ENCODE measurements at places on chromosomes 12 and 14.

DNA sequence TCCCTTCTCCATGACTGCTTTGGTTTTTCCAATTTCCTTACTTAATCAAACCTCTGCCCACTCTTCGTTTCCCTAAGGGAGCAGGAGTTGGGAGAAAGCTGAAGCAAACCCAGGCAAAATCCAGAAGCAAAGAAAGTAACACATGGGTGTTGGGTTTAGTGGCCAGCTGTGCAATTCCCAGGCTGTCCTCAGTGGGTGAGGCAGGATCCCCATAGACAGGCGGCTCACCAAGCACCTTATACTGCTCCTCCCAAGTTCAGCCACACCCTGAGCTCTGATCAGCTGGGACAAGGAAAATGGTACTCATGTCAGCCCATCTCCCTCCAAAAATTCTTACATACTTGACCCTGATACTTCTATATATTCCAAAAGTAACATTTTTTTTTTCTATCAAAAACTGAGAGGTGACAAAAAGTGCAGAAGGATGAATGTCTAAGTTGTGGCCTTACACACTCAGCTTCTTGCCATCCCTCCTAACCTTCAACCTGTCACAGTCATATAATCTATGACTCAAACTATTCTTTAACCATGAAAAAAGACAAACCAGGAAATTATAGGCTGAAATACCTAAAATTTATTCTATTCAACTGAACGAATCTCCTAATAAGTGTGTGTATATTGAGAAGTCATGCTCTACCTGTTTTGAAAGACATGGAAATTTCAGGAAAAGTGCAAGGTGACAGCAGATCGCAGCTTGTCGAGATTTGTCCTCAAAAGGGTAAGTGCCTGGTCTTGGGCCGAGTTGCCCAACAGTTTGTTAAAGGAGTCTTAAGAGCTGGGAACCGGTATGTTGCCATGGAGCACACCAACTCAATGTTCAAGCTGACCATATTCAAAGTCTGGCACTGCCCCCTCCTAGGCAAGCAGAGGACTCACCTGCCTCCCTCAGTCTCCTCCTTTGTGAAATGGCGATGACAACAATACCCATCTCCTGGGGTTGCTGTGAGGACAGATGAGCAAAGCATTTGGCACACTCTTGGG is 17.6 kb upstream of the ZFP36L1 start:
- no peak for DNase-seq

DNA sequence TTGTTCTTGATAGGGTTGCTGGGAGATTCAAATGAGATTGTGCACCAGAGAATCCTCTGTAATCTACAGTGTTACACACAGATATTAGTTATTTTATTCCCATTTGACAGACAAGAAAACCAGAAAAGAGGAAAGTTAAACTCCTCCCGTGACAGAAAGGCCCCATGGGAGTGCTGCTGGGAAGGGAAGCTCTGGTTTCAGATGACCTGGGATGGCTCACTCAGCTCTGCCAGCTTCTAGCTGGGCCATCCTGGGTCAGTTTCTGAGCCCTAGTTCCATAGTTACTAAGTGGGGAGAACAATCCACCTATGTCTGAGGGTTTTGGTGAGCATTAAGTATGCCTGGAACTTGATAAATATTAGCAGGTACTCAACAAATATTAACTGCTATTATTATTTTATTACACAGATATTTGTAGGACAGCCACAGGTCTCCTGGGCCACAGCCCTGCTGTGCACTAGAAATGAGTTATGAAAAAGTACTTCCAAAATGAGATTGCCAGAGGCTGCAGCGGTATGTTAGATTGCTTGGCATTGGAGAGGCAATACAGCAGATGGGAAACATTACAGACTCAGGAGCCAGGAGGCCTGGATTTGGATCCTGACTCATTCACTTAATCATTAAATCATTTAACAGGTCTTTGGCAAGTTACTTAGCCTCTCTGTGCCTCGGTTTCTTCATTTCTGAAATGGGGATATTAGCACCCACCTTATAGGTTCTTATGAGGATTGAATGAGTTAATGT is 47.1 kb upstream of the STON2 start:
- no peak for DNase-seq

GRCh38 chr12:53496752-53497032 is 2.6 kb downstream of the MAP3K12 start:
- DNase-seq = no peak

DNA sequence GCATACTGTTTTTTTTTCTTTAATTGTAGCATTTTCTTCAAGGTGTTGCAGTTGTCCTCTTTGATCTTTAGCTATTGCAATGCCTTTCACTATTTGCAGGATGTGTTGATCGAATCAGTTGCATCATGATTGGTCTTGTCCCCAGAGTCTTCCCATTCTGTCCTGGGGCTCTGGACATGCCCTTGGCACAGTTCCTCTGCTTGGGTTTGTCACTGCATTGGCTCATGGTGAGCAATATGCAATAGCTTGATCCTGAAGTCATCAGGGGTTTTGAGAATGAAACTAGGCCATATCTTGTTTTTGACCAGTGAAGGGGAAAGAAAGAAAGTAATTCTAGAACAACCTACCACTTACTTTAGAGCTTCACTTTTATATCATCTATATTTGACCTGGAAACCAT is 281.5 kb downstream of the TMEM117 start:
- no peak for DNase-seq

- DNase-seq = no peak
These were observed 359.8 kb downstream of the FOXG1 start for GRCh38 chr14:29126361-29126760.

DNA sequence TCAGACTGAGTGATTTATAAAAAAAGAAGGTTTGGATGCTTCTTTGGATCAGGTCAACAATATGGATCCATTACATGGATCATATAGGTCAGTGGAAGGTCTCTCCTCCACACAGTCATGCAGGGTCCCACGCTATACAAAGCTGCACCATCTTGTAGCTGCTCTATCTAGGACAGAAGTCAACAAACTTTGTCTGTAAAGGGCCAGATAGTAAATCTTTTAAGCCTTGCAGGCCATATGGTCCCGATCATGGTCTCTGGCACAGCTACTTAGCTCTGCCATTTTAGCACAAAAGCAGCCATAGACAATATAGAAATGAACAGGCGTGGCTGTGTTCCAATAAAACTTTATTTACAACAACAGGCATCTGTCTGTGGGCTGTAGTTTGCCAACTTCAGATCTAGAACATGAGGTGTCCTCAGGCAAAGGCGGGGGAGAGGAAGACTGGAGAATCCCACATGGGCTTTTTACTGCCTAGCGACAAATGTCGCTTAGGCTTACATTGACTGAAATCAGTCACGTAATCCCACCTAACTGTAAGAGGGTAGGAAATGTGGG is 36.7 kb downstream of the TMEM233 start:
- DNase-seq = no peak

DNA sequence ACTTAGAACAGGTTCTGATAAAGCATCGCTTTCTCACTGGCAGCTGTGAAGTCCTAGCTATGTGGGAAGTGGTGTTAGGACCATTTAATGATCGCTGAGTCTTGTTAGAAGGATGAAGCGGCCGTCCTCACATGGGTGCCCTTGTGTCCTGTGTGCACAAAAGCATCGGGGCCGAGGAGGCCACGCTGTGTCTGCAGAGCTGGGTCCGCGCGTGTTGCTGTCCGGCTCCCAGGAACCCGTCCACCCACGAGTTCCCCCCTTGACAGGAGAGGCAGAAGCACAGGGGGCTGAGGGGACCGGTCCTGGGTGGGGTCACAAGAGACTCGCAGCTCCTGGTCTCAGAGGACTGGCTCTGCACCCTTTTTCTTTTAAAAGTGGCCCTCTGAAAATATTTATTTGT is 90.4 kb downstream of the ADGRD1 start:
- no peak for DNase-seq

DNA sequence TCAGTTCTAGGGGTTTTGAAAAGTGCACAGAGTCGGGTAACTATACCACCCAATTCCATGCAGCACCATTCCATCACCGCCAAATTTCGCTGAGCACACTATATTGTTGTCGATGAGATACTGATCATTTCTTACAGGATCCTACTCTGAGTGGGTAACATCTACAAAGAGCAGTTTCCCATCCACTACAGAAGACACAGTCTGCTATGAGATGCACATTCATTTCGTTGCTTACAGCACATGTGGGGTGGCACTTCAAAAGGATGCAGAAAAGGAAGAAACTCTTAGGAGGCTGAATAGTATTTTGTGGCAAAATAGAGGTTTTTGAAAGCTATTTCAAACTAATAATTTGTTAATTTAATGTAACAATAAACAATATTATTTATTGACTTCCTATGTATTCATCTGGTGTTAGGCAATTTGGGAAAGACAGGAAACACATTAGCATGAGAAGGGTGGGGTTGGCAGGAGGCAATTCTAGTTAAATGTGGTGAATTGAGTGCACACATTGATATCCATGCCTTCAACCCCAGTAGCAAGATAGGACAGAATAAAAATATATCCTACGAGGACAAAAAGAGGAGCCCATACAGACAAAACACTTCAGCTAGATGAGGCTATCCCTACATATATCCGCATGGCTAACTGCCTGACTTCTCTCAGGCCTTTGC is 186.8 kb upstream of the PARP11 start:
- no peak for DNase-seq

- DNase-seq = no peak
These were observed 13.6 kb upstream of the EMP1 start for GRCh38 chr12:13182881-13183280.

DNA sequence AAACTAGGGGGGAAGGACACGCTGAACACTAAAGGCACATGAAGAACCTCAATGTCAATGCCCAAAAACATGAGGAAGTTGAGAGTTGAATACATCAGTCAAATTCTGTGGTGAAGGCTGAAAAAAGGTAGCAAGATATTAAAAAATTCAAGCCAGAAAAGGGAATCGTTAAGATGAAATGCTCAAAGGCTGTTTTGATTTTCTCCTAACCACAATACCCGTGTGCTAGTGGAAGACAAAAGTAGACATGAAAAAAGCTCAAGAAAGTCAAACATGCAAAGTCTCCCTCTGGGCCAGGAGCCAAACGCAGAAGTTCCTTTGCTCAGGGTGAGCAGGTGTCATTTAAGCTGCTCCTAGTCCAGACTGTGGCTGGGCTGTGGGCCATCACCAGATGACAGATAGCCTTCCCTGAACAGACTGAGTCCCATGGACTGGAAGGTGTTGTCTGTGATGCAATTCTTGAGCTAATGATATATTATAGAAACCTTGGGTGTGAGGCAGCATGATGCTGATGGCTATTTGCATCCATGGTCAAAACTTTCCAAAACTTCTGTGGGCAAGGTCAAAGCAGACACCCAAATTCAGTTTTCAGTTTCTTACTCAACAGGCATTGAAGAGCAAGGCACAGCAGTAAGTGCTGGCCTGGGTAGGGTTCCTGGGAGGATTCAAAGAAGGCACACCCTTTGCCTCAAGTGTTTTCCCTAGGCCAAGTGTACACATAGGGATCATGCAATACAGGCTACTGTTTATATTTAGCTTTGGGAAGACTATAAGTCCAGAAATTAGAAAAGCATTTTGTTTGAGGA is 81.6 kb downstream of the MYRFL start:
- no peak for DNase-seq

- no peak for DNase-seq
These were observed 614.9 kb downstream of the SLC16A7 start for GRCh38 chr12:60210756-60211155.

- no peak for DNase-seq
These were observed 157.1 kb downstream of the TTC7B start for GRCh38 chr14:90659156-90659555.

DNA sequence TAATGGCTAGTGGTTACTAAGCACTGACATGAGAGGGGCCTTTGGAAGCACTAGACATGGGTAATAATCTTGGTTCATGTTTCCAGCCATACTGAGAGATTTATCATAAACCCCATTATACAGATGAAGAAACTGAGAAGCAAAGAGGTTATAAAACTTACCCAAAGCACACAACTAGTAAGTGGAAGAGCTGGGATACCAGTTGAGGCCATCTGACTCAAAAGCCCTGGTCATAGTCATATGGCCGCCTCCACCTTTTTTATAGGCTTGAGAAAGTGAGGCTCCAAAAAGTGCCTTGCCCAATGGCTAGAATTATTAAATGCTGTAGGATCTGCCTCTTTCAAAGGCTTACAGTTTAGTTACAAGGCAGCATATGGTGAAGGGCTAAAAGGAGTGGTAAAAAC is 944 bp downstream of the TXNRD1 start:
- no peak for DNase-seq

DNA sequence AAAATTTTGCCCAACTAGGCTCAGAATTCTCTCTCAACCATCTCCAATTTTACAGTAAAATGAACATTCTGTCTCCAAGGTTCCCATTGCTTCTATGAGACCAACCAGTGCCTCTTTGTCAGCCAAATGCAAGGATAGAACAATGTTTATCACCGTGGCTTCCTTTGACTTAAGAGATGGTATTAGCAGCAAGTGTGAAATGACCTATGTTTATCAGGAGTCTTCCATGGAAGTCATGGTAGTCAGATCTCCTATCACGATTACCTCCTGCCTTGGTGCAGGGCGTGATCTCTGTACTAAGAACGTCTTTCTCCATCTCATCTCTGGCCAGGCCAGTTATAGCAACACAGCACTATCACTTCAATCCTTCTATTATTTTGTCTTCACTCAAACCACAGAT is 6.1 kb upstream of the BCL2L14 start:
- peak; percentile 83 for DNase-seq

GRCh38 chr14:58677001-58677400 is 39.2 kb downstream of the DACT1 start:
- no peak for DNase-seq

DNA sequence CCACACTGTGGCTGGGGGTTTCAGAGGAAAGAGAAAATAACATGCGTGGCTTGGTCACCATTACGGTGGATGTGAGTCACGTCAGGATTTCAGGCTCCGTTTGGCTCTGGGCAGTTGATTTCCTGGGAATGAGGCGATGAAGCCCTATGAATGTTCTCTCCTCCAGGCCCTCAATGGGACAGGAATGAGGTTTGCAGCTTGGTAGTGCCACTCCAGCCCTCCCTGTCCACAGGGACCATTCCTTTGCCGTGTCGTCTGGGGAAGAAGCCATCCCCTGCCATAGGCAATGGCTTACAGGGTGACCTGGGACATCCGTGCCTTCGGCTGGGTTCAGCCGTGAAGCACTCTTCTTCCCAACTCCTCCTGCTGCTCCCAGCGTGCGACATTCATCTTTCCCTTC is 95.0 kb downstream of the FBXL14 start:
- DNase-seq = no peak

GRCh38 chr14:29724991-29725390 is 202.7 kb downstream of the PRKD1 start:
- DNase-seq = peak; percentile 71
